Osteocyte (in vitro differentiated cells): ENCODE measurements at places on chromosomes 2 and 18.

- DNase-seq: no peak
Measured at GRCh38 chr2:40690036-40690435, 238.1 kb upstream of the SLC8A1 start.

DNA sequence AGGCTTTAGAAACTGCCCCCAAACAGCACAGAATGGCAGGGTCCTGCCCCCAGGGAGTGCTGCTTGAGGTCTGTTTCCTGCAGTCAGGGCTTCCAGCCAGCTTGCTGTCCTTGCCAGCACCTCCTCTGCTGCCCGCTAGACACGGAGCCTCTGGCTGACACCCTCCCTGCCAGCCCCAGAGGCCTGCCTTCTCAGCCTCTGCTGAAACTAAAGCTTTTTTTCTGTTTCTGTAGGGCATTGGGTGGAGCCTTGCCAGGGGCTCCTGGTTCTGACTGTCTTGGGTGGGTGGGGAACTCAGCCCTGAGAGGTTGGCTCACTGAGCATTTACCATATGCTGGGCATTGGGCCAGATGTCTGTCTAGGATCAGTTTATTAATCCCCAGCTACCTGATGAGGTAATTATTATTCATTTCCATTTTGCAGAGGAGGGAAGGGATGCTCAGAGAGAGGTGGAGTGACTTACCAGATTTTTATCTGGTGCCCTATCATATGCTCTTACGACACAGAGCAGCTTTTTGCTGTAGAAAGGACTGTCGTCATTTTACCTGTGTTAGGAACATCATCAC, 35.4 kb downstream of the INPP4A start:
- no peak for DNase-seq

DNA sequence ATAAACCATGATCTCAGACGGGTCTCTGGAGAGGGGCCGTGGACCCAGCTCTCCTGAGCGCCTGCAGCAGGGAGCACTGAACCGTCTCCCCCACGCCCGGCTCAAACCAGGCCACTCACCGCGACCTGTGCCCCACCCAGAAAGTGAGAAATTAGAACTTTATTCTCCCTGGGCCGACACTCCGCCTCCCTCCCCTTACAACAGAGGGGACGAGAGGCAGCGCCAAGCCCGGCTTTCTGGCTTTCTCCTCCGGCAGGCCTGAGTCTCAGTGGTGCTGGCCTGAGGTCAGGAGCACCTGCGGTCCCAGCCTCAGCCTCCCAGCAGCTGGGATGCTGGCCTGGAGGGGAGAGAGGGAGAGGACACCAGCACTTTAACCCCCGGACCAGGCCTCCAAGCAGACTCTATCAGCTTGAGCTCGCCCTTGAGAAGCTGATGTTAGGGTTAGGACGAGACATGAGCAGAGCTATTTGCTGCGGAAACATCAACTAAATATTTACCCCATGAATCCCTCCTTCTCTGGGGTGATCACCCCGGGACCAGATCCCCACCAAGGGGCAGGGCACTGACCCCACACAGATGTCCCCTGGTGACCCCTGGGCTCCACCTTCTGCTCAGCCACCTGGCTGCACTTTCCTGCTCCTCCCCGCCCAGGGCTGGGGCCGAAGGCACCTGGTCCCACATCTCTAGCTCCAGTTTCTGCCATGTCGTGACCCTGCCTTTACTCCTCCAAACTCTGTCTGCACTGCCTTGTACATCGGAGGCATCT, 856.3 kb upstream of the SALL3 start:
- DNase-seq: no peak

GRCh38 chr2:240778426-240778825, 41.6 kb downstream of the KIF1A start:
- DNase-seq: no peak

DNA sequence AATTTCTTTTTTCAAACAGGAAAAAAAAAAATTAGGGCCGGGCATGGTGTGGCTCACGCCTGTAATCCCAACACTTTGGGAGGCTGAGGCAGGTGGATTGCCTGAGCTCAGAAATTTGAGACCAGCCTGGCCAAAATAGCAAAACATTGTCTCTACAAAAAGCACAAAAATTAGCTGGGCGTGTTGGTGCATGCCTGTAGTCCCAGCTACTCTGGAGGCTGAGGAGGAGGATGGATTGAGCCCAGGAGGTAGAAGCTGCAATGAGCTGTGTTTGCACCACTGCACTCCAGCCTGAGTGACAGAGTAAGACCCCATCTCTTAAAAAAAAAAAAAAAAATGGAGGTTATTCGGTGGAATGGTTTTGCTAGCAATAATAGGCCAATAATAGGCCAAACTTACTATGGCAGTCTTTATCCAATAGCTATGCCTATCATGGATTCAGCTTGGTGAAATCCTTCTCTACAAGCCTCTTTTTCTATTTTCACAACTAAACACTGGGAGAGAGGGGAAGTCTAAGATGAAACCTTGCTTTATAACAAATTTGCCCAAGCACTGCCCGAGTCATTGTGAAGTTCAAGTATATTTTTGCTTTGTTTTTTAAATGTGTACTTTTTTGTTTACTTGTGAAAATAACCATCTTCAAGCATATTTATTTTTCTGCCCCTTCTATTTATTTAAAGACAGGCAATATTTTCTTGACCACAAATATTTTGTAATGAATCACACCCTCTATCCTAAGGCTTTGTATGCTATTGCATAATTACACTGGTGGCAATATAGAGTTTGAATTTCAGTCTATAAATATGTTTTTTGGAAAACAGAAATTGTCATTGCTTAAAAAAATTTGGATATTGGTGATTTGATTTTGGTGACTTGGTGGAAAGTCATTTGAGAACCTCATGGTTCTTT, 20.0 kb upstream of the KYNU start:
- DNase-seq: no peak

DNA sequence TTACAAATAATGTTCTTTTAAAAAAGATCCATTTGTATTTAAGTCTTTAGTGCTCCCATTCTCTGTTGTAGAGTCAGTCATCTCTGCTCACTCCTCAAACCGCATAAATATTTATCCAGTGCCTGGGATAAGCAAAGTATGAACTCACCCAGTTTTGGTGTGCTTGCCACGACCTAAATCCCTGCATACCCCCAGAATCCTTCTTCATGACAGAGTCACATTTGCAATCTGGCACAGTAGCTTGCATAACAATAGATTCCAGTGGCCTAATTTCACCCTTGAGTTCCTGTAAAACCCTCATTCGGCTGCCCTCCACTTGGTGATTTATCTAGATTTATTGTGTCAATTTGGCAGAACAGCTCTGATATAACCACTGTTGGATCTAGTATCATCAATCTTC, 92.9 kb downstream of the DTNA start:
- DNase-seq: no peak

- DNase-seq: peak; percentile 42
Measured at GRCh38 chr18:13577091-13577697, 149.2 kb downstream of the FAM210A start.

GRCh38 chr2:134718023-134718816, 580 bp downstream of the TMEM163 start:
- no peak for DNase-seq

- no peak for DNase-seq
Measured at GRCh38 chr18:62377131-62377807, 52.2 kb downstream of the TNFRSF11A start.

- DNase-seq: no peak
Measured at GRCh38 chr2:65030476-65031332, 25.5 kb upstream of the CEP68 start.
